ENCODE measurements at places on chromosomes 1 and 21.

DNA sequence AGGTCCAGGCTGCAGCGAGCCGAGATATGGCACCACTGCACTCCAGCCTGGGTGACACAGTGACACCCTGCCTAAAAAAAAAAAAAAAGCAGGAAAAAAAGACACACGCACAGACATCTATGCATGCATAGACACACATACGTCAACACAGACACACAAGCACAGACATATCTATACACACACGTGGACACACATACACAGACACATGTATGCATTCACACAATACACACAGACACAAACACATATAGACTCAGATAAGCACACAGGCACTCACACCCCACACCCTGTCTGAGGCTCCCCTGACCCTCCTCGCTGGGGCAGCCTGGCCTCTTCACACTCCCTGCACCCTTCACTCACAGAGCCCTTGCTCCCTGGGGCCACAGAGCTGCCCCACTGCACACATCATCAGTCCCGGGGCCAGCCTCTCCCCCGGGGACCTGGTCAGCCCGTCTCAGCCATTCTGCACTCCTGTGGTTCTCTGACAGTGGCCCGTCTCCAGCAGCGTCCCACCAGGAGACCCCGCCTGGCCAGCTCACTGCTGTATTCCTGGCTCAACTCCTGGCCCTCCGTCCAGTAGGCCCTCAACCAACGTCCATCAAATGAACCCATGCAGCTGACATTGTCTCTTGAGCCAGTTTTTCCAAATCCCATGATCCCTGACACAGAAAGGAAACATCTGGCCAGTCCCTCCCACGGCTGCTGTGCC, 4.6 kb upstream of the PRKCZ start:
- DNase-seq = no peak

DNA sequence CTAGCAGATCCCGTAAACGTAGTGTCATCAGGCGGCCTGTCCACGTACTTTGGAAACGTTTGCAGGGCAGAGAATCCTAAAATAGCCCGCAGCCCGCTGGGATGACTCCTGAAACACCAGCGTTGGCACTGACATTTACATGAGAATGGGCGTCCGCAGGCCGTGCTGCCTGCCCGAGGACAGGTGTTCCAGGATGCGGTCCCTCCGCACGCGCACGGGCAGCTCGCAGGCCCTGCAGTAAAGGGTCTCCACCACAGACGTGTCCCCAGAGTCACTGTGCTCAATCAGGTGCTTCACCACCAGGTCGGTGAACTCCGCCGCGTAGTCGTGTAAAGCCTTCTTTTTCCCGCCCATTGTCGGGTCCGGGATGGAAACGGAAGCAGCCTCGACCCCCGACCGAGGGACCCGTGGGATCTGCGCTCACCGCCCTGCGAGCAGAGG, 5.8 kb upstream of the CCDC27 start:
- no peak for DNase-seq

DNA sequence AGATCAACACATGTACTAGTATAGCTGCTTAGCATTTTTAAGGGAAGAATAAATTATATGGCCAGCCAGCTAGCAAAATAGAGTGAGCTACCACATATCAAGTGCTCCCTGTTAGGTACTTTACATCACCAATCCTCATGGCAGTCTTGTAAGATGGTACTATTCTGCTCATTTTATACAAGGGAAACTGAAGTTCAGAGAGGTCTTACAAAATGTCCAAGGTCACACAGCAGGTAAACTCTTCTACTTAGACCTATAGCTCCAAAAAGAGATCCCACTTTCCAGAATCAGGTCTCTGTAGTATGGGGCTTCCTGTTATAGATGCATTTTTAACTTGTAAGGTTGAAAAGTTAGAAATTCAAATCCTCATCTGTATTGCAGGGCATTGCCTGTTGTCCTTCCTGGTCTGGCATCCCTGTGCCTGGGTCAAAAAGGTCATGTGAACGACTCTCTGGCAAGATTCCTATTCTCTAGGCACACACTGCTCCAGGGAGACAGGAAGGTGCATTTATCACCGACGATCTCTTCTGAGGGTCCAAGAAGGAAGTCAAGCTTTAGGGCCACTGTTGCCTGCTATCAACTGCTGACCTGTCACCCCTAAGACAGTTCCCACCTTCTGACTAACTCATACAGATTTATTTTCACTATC, 41.1 kb downstream of the TRIT1 start:
- no peak for DNase-seq

DNA sequence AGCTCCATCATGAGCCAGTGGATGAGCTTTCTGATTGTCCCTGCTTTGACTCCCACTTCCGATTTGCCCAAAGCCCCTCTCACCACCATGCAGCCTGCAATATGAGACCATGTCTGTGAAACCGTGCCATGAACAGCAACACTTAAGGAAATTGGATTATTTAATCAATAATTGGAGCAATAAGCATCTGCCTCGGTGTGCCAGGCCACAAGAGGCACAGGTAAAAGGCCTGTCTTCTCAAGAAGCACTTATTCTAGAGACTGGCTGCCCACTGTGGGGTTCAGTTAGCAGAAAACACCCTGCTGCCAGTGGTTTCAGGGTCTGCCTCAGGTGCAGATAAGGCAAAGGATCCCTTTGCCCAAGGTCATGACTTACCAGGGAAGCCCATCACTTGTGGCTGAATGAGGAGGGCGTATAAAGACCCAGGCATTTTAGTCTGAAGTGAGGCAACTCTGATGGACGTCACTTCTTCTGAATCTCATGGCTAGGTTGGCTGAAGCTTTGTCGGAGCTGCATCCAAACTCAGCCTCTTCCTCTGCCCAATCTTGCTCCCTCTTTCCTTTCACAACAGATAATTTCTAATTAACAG, 7.1 kb upstream of the CHI3L2 start:
- no peak for DNase-seq

GRCh38 chr1:119420638-119421037, 5.7 kb downstream of the HSD3B2 start:
- DNase-seq = no peak

- no peak for DNase-seq
Measured at GRCh38 chr1:6054596-6054995, 8.9 kb downstream of the KCNAB2 start.

GRCh38 chr1:151309811-151310323, 17.3 kb downstream of the PI4KB start:
- no peak for DNase-seq
